ENCODE measurements at places on chromosomes 16 and 17. TPM values are rescaled to one million over a fixed set of nuclear protein-coding genes. Genes with fewer than 3 reads are reported as not detected.
A peak's percentile ranks its signal among the peaks of the same experiment; 100 is the strongest.

DNA sequence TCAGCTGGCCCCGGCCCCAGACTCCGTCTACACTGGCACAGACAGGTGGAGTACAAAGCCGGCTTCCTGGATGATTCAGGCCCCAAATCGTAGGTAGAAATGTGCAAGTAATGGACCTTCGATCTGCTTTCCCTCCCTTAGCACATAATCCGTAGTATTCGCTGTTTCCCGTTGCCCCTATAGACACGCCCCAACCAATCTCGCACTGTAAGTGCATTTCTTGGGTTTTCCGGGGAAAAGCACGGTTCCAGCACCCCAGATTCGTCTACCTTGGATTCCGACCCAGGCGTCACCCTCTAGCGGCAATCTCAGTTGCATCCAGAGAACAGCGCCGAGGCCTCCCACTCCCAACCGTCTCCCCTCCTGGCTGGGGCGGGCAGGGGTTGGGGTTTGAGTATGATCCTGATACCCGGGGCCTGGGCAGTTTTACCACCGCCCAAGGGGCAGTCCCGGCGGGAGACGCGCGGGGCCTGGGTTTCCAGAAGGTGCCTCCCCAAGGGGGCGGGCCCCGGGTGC is 12.1 kb upstream of the FOXF1 start:
- no peak for DNase-seq

Gene RPL13
- 2,122 TPM for total RNA-seq

Gene GCGR
- 72.0 TPM for total RNA-seq

- no peak for DNase-seq
Observed at GRCh38 chr17:975371-975915, 4.1 kb downstream of the NXN start.

Gene PRSS21
- not detected for total RNA-seq

Gene PMP22
- total RNA-seq = 6.2 TPM

- DNase-seq = no peak
Observed at GRCh38 chr17:79800325-79801155, 3.7 kb upstream of the CBX8 start.

Gene TP53TG3C
- not detected for total RNA-seq

- peak; percentile 59 for DNase-seq
Observed at GRCh38 chr16:71499775-71500364, 10.7 kb upstream of the ZNF19 start.

GRCh38 chr16:79476580-79476979 is 124.0 kb downstream of the MAF start:
- no peak for DNase-seq

GRCh38 chr16:51968749-51969148 is 578.2 kb downstream of the TOX3 start:
- no peak for DNase-seq

DNA sequence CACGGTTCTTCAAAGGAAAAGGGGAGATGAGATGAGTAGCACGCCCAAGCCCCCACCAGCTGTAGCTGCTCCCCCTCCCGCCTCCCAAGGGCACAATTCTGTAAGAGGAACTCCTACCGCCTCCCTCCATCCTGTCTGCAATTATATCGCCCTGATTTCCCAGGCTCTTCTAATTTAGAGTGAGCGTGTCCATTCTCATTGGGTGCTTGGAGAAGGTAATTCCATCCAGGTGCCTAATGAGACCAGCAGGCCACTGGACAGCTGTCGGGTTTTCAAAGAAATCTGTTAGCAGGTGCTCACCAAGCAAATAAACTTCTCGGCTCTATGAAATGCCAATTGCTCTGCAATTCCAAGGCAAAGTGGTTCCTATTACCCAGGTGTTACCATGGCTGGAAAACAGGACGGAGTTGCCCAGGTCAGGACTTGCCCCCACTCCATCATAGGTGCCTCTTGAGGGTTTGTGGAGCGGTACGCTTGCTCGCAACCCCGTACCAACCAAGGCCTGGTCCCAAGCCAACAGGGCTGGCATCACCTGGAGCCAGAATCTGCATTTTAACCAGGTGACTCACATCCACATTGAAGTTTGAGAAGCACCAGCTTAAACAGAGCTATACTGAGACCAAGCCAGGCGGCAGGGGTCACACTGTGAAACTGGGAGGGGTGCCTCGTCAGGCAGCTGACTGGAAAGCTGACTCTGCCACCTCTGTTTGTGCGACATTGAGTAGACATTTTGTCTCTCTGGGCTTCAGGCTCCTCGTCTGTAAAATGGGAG is 16.5 kb upstream of the MEAK7 start:
- no peak for DNase-seq

DNA sequence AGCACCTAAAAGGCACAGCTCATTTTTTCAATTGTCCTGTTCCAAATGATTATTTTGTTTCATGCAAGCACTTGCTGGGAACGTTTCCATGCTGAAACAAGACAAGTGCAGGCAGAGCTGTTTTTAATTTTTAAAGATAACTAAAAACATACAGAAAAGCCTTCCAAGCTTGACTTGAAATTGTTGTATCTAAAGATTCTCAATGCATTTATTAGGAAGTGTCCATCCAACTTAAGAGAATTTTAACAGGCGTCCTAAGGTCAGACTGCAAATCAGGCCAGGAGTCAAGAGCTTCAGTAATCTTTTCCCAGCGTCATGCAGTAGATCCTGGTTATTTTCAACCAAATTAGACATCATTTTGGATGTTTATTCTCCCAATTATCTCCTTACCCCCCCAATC is 702.8 kb downstream of the KCNJ2 start:
- DNase-seq = no peak

- DNase-seq = no peak
Observed at GRCh38 chr17:2837147-2837561, 40.9 kb downstream of the RAP1GAP2 start.

Gene FOXL1
- not detected for total RNA-seq

Gene TPSB2
- 0.09 TPM for total RNA-seq

GRCh38 chr16:58201163-58201562 is 3.3 kb upstream of the CSNK2A2 start:
- no peak for DNase-seq

DNA sequence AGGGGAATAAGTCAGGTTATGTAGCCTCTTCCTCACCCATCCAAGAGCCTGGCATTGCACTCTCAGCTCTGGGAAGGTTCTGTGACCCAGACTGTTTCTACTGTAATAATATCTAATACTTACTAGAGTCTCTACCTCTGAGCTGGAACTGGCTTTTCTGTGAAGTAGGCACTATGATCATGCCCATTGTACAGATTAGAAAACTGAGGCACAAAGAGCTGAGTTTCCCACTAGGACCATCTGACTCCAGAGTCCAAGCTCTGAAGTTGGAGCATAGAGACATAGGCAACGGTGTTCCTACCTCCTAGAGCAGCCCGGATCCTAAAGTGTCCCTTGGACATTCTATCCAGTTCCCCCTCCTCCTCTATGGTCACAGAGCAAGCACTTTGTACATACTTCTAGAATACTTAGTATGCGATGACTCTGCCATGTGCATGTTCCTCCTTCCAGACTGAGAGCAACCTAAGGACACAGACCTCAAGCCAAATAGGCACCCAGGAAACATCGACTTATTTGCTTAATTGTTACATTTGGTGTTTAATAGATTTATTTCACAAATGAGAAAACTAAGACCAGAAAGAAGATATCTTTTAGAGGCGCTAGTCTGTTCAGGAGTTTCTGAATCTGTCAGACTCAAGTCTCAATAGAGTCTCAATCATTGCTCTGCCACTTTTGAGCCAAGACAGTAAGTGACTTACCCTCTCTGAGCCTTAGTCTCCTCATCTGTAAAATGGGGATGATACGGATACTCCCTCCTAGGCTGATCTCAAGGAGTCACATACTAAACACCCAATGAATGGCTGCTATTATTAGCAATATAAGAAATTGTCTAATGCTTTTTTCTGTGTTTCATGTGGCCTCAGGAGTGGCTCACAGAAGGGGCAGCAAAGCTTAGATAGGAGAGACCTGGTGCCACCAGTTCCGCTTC is 3.6 kb downstream of the CLEC19A start:
- no peak for DNase-seq

Gene MT1G
- total RNA-seq = 152 TPM

Gene FAM171A2
- 1.1 TPM for total RNA-seq

DNA sequence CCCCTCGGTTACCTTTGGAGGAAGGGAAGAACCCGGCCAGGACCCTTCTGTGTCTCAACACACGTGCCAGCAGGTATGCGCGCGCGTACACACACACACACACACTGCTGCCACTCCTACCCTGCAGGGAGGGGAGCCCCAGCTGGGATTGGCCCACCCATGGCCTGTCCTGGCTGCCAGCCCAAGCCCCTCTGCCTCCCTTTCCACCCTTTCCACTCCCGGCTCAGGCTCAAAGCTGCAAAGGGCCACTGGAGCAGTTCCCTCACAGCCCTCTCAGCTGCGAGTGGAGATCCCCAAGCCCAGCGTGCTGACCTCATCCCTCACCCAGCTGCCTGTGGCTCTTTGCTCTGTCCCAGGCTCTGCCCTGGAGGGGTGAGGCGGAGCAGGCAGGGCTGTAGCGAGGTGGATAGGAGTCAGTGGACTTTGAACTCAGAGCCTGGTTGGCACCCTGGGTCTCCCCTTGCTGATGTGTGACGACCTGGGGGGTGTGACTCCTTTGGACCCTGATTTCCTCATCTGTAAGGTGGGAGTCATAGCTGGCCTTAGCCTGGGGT is 14.5 kb downstream of the KIF19 start:
- no peak for DNase-seq
